Mucosa of gallbladder (tissue), 1 donor: ENCODE measurements at places on chromosomes 3 and 15. TPM values are rescaled to one million over a fixed set of nuclear protein-coding genes. Genes with fewer than 3 reads are reported as not detected.

GRCh38 chr3:131928593-131928992, 106.2 kb downstream of the CPNE4 start:
- no peak for DNase-seq

Gene PRSS50
- 0.17 TPM for total RNA-seq

Gene DNASE1L3
- total RNA-seq: 2.3 TPM

GRCh38 chr3:82802501-82802900, 1041.1 kb upstream of the GBE1 start:
- DNase-seq: no peak

Gene SATB1
- total RNA-seq: 39.9 TPM

DNA sequence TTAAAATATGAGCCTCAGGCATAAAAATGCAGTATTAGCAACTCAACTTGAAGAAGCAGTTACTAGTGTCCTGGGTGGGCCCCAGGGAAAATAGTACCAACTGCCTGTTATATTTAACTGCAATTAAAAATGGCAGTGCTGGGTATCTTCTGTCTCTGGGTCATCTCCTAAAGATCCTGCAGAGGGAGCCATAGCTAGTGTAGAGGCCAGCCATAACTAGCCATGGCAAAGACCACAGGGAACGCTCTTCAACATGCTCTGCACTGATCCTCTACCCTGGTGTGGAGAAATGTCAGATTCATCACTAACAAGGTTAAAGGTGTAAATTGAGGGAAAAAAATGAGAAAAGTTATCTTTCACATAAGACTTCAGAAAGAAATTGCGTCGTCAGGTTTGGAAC, 181.3 kb downstream of the SNRPN start:
- no peak for DNase-seq

GRCh38 chr3:16477056-16477455, 36.4 kb downstream of the RFTN1 start:
- no peak for DNase-seq

Gene SST
- total RNA-seq: 3.0 TPM

Gene IRAK2
- total RNA-seq: 2.7 TPM

DNA sequence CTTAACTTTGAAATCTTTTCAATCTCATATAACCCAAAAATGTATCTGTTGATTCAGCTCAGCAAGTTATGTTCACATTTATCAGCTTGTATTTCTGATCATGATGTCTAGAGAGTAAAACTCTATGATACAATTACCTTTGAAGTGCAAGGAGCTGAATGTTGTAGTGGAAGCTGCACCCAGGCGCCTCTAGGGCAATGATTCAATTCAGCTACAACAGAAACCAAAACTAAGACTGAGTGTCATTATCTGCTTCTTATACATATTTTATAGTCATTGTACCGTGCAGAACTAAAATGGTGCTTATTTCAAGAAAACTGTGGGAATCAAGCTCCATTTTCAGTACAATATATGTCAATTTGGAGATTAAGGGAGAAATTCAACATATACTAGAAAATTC, 1237.5 kb downstream of the ZPLD1 start:
- DNase-seq: no peak

DNA sequence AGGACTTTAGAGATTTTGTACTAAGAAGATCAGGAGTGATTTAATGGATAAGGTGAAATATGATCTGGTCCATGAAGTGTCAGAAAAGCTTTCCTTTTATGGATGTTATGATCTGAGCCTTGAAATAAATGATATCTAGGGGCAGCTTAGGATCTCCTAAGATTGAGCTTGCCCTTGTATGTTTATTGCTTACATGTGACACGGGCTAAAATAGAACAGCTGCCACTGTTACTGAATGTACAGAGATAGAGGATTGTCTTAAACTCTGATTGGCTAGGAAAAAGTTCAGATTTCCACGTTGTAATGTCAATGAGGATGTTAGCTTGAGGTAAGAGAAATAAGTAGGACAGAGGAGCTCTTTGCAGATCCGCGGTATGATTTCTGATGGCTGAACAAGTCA, 8.8 kb downstream of the FYTTD1 start:
- no peak for DNase-seq

GRCh38 chr3:56903231-56903782, 101.6 kb upstream of the ARHGEF3 start:
- no peak for DNase-seq

DNA sequence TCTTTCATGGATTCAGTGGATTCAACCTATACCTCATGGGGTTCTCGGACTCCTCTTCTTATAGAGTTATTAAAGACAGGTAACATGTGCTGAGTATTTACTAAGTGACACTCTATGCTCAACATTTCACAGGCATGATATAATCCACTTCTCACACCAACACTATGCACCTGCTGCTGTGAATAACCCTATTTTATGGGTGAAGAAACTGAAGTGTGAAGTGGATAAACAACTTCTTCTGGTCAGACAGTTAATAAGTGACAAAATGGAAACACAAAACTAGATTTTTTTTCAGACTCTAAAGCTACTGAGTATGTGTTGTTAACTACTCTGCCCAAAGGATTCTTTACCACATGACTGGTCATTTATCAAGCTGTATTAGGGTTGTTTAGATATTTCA, 403.5 kb downstream of the DIPK2A start:
- DNase-seq: no peak

DNA sequence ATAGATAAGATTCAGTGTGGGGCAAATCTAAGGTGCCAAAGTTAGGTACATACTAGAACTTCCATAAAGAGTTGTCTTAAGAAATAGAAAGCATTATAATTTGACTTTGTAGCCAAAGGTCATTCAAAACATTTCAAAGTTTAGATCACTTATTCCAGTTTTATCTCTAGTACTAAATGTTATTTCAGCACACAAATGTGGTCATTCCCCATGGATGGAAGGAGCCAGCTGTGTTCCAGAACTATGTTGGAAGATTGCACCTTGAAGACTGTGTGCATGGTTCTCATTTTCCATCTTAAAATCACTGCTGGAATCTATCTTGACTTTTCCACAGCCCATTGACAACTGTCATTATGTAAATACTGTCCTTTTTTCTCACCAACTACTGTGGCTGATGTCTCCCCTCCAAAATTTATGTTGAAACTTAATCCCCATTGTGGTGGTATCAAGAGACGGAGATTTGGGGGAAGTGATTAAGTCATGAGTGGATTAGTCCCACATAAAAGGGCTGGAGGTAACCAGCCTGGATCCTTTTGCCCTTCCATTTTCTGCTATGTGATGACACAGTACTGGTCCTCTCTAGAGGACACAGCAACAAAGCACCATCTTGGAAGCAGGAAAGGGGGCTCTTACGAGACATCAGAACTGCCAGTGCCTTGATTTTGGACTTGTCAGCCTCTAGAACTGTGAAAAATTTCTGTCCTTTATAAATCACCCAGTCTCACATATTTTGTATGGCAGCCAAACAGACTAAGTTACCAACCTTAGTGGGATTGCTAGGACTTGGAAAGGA, 24.0 kb downstream of the TGFBR2 start:
- DNase-seq: no peak

GRCh38 chr15:37289109-37289765, 188.9 kb upstream of the MEIS2 start:
- DNase-seq: no peak

DNA sequence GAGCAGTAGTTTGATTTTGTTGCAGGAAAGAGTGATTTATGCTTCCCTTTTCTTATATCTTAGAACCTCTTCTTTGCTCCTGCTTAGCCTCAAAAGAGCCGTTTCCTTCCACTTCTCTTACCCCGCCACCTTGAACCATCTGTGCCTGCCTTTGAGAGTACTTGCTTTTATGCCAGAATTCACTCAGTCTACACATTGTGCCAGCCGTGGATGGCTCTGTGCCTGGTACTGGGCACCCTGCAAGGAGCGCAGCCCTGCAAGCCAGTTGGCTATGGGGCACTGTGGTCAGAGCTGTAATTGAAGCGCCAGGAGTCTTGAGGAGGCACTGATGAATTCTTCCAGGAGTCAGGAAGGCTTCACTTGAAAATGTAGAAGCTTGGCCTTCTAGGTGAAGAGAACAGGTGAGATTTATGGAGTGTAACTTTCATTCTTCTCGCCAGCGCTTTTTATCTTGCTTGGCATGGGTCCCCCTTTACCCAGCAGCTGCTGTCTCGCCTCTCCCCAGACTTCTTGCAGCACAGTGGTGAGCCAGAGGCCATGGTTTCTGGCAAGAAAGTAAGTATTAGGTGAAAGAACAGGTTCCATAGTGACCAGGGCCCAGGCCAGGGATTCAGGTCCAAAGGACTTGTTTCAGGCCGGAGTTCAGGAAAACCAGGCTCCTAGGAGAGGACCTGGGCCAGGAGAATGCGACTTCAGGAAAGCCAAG, 4.9 kb downstream of the TMED3 start:
- no peak for DNase-seq

- DNase-seq: no peak
Measured at GRCh38 chr15:76684002-76684401, 221.1 kb downstream of the SCAPER start.

DNA sequence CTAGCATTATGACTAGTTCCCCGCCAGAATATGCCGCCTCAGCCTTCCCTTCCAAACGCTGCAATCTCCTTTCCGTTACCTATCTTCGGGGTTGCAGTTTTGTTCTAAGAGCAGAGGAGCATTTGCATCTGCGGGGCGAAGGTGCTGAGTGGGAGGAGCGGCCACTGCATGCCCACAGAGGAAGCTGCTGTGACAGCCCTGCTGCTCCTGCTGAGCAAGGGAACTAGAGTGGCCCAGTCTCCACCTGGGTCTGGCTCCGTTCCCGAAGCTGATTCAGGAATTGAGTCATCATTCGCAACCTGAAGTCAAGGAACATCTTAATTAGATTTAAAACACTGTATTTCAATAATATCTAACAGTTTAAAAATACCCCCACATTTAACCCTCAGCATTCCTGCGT, 98.2 kb upstream of the TJP1 start:
- peak; percentile 68 for DNase-seq

Gene GOLGA8M
- 2.8 TPM for total RNA-seq

DNA sequence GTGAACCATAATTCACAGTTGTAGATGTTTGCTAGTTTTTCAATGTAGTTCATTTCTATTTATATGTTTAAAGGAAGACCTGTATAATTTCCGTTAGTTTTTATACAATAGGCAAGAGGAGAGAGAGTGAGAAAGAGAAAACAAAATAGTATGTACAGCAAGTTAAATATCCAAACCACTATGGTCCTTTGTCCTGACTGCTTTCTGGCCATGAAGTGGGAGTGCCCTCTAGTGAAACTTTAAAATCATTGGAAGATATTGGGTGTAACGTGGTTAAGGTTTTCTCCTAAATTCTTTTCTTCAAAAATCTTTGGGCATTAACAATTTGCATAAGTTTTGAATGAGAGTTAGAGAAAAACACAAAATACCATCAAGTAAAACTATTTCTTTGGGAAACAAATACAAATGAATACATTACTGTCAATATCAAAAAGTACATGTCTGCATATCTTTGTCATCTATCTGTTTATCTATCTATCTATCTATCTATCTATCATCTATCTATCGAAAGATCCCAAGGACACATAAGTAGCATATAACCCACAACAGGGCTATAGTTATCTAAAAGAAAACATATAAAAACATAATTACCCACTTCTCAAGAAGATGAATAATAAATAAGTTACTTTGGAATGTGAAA, 534.6 kb upstream of the ATP11B start:
- no peak for DNase-seq

DNA sequence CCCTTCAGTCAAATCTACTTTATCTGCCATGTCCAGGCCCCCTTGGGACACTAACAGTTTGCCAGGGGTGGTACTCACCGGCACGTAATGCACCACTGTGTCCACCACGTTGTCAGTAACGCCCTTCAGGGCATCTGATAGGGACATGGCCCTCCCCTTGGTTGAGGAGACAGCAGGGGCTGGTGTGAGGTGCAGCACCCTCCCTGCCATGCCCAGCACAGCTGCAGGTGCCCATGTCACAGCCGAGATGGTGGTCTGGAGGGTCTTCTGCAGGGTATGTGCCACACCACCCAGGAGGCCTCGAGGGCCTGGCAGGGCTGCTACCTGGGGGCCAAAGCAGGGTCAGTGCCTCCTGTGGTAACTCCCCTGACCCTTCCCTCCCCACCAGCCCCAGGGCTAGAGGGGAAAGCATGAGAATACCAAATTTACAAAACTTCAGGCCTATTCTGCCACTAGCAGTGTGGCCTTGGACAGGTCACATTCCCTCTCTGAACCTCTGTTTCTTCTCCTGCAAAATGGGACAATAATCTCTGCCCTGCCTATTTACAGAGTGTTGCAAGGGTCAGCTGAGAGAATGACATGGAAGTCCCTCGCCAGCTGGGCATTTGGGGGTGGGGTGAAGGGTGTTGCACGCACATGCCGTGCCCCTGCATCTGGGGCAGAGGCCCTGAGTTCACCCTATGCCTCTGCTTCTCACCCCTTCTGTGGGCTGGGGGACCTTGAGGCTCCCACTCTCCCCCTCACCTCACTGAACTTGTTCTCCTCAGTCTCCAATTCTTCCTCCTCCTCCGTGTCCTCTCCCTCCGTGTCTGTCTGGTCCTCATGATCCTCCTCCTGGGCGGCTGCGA, 11.8 kb upstream of the KIF7 start:
- DNase-seq: no peak

DNA sequence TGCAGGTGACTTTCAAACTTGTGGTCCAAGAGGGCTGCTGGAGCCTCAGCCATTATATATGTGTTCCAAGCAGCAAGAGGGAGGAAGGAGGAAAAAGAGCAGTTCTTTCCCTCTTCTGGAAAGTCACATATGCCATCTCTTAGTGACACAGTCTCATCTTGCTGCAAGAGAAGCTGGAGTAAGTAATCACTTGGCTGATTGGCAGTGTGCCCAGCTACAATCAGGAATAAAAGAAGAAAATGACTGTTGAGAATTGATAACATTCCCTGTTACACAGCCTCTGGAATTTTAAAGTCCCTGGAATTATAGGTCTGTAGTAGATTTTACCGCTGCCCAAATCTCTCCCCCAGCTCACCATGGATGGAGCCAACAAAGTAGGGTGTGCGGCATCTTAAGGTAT, 31.4 kb upstream of the LYZL4 start:
- DNase-seq: no peak

- no peak for DNase-seq
Measured at GRCh38 chr3:125022206-125022605, 33.6 kb downstream of the HEG1 start.

DNA sequence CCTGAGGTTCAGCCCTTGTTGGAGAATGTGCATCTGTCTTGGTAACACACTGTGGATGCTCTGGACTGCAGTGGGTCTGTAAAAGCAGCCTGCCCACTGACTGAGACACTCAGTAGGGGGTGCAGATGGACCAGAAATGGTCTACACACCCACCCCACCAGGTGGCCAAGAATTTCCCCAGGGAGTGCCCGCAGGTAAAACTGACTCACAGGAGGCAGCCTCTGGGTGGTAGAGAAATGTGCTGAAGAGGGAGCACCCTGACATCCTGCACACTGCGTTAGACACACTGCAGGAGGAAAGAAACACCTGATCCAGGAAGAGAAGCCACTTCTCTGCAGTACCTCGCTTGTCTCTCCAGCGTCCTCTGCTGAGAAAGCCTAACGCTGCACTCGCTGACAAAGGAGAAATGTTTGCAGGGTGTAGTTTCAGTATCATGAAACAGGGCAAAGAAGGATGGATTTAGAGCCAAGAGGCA, 109.5 kb upstream of the ABHD17C start:
- peak; percentile 23 for DNase-seq

Gene ZNF502
- 5.5 TPM for total RNA-seq

GRCh38 chr3:30112902-30113484, 493.4 kb upstream of the TGFBR2 start:
- no peak for DNase-seq

Gene NUTM1
- total RNA-seq: not detected

Gene PRTG
- 1.4 TPM for total RNA-seq

Gene PPM1L
- 79.5 TPM for total RNA-seq
